ENCODE measurements at places on chromosomes 6 and 20.

- no peak for DNase-seq
Measured at GRCh38 chr6:2477666-2478065, 232.3 kb upstream of the GMDS start.

GRCh38 chr6:157946865-157947532 is 34.7 kb upstream of the SYNJ2 start:
- DNase-seq, result no peak

GRCh38 chr6:110338820-110339470 is 19.2 kb downstream of the METTL24 start:
- DNase-seq, result no peak

GRCh38 chr6:36964908-36965307 is 10.4 kb downstream of the PI16 start:
- no peak for DNase-seq

DNA sequence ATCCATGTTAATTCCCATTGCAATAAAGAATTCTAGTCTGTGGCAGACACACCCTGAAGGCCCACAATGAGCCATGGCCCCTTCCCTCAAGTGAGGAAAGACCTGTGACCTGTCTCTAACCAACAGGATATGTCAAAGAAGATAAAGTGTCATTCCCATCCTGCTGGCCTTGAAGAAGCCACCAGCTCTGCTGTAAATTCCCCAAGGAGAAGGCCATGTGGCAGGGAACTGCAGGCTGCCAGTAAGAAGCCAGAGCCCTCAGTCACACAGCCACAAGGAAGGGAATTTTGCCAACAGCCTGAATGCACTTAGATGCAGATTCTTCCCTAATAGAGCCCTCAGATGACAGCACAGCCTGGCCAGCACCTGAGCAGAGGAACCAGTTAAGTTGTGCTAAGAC is 24.8 kb downstream of the VIP start:
- no peak for DNase-seq

DNA sequence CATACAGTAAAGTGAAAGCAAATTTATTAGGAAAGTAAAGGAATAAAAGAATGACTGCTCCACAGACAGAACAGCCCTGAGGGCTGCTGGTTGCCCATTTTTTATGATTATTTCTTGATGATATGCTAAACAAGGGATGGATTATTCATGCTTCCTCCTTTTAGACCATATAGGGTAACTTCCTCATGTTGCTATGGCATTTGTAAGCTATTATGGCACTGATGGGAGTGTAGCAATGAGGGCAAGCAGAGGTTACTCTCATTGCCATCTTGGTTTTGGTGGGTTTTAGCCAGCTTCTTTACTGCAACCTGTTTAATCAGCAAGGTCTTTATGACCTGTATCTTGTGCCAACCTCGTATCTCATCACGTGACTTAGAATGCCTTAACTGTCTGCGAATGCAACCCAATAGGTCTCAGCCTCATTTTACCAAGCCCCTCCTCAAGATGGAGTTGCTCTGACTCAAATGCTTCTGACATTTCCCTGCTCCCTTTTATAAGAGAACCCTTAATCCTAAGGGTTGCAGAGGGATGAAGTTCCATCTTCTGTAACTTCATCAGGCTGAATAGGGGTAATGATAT is 280.1 kb upstream of the RGS17 start:
- no peak for DNase-seq

GRCh38 chr6:11815231-11815630 is 36.6 kb upstream of the ADTRP start:
- DNase-seq, result no peak

DNA sequence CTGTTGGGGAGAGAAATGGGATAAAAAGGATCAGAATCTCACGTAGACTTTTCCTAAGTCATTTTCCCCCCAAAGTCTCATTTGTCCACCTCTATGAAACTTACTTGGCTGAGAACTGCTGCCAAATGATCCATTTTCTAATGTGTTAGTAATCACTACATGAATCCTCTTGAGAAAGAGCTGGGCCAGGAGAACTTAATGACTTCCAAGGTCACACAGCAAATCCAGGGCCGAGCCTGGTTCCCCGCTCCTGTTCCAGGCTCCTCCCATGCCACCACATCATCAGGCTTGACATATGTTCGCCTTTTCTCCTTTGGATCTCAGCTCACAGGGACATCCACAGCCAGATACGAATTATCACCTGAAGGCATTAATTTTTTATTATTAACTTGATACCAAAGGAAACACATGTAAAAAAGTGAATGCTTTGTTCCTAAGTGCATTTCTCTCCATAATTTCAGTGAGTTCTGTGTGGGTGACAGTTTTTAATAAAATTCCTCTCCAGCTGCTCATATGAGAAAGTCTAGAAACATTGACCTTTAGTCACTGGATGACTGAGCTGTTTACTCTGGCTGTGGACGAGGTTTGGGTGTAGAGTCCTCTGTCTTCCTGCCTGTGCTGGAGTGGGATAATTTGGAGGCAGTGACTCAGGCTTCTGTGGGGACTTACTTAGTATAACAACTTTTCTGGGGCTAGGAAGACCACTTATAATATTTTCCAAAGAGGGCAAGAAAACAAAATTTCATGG is 276.3 kb downstream of the PAX1 start:
- no peak for DNase-seq

DNA sequence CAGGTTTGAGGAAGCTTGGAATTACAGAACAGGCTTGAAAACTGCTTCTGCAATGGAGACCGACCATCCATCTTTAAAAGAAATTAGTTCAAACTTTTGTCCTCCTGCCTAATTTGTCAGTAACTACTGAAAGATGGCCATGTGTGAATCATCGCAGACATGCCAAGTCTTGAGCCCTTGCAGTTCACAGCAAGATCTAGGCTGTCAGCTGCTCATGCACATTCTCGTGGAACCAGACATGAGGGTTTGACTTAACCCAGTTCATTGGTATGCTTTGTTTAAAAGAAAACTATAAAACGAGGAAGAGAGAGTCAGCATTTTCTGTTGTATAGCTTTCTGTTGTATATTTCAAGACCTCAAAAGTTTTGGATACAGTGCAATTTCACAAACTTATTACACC is 74.0 kb upstream of the SAMD5 start:
- DNase-seq, result no peak

DNA sequence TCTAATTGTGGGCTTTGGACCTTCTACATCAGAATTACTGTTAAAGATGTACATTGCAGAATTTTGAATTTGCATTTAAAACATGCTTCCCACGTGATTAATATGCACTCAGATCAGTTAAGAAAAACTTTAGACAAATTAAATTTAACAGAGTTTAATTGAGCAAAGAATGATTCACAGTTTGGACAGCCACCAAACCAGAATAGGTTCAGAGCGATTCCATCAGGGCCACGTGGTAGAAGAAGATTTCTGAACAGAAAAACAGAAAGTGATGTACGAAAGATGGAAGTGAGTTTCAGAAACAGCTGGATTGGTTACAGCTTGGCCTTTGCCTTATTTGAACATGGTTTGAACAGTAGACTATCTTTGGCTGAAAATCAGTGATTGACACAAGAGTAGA is 704.2 kb upstream of the MAP3K7 start:
- DNase-seq, result no peak

DNA sequence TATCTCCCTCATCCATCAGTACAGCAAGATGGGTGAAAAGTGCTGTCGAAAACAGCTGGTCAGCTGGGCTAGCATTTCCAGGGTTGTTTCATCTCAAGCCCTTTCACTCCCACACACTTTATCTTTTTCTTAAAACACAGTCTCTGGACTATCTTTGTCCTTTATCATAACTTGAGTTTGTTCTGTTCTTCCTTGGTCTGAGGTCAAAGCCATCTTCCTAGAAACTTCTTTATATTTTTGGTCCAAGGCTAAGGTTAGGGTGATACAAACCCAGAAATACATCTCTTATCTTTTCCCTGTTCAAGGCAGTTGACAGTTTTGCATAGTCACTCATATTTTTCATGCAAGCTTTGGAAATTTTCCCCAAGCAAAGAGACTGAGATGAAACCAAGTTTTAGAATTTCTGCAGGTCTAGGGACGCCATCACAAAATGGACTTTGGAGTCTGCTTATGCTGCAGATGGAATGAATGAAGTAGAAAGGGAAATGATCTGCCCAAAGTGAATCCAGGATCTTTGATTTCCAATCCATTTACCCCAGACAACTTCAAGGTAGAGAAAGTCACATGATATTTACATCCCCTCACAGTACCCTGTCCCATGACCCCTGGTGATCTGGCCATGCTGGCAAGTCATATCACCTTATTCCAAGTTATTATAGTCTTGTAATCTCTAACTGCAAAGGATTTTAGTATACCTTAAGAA is 297.0 kb downstream of the ZNF217 start:
- no peak for DNase-seq

GRCh38 chr6:156980515-156980914 is 203.3 kb downstream of the ARID1B start:
- DNase-seq, result no peak

DNA sequence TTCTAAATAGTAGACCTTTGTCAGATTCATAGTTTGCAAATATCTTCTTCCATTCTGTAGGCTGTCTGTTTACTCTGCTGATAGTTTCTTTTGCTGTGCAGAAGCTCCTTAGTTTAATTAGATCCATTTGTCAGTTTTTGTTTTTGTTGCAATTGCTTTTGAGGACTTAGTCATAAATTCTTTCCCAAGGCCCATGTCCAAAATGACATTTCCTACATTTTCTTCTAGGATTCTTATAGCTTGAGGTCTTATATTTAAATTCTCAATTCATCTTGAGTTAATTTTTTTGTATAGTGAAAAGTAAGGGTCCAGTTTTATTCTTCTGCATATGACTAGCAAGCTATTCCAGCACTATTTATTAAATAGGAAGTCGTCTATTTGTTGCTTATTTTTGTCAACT is 287.0 kb downstream of the PACRG start:
- DNase-seq, result no peak
